Cerebellar cortex (tissue), 1 donor: ENCODE measurements at places on chromosomes 6 and 20.

DNA sequence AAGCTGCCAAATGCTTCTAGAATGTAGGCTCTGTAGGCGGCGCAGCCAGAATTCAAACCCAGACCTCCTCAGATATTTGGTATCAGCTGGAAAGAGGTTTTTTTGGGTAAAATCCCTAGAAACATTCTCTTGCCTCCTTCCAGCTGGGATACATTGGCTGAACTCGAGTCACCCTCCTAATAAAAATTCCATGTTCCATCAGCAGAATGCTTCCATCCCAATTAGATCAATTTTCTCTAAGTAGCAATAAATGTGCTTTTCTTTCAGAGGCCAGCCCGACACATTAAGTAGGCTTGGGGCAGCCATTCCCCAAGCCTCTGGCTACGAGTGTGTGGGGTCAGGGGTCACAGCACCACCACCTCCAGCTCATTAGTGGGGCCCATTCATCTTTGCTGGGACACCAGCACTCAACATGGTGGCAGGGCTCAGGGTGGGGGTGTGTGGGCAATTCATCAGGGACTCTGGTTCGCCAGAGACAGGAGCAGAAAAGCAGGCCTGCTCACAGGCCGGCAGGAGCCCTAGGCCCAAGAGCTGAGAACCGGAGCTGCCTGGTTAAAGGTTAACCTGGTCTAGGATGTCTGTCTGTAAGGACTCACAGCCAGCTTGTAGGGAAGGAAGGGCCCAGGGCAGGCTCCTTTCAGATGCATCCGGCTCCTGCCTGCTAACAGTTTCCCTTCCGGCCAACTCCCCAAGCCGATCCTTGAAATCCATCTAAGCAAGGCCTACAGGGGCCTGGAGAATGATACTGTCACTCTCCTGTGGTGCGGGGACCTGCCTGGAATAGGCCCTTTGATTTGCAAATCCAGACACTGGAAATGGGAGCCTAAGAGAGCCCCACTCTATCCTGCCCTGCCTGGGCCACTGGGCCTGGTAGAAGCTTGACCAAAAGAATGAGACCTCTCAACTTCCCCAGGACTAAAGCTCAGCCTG is 159.1 kb upstream of the TOP1 start:
- DNase-seq = no peak

DNA sequence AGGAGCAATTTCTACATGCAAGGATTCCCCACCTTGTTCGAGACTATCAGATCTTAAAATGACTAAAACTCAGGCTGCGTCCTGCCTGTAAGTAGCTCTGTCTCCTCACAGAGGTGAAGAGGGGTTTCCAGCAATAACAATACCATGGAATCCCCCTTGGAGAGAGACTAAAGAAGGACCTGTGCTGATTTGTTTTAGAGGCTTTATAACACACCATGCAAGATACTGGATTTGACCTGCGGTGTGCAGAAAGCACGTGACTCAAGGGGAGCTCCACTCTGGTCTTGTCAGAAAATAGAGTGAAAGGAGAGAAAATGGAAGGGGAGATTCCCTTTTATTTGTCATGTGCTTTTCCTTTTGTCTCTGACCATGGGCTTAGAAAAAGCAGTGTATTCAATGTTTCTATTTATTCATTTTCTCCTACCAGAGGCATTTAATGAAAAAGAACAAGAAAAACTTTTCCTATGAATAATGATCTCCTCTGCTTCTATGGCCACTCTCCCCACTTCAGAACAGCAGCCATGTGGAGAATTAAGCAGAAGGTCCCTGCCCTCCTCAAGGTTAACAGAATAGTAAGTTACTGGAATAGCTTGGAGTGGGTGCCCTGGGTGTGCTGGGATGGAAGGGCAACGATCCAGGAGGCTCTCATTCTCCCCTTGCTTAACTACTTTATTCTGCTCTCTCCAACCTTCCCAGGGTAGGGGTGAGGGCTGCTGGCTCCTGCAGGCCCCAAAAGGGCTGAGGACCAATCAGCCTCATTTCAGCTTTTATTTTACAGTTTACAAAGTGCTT is 19.2 kb upstream of the MRPS10 start:
- DNase-seq = no peak

GRCh38 chr6:94902974-94903628 is 674.2 kb upstream of the MANEA start:
- no peak for DNase-seq

DNA sequence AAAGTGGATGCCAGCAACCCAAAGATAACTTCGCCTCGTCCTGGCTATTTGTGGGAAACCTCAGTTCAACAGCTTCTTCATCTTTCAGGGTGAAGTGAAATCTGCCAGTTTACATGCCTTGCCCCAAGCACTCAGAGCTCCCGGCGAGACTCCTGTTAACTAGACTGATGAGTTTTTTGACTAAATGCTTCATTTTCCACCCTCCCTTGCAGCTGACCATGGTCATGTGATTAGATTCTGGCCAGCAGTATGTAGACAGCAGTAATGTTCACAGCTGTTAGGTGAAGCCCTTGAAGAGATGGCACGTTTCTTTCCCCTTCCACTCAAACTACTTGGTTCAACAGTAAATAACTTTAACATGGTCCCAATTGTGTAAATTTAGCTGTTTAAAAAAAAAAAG is 718.8 kb upstream of the FLRT3 start:
- no peak for DNase-seq

- no peak for DNase-seq
These were observed 17.1 kb downstream of the RPRD1B start for GRCh38 chr20:38050686-38051085.

- no peak for DNase-seq
These were observed 86.4 kb downstream of the OPRM1 start for GRCh38 chr6:154125421-154125820.

GRCh38 chr20:31979713-31980426 is 11.9 kb downstream of the XKR7 start:
- no peak for DNase-seq

DNA sequence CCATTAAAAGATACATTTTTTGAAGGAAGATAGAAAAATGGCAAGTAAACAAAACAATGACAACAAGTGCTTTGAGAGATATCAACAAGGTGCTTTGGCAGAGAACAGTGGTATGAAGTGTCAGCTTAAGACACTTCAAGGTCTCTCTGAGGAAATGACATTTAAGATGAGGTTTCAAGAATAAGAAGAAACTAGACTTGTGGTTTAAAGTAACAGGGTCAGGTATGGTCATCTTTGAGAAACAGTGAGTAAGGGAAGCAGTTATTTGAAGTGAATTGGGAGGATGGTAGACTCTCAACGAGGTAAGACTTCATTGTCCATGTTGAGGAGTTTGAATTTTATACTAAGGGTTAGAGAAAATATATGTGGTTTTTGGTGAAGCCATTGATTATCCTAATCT is 77.8 kb downstream of the SYCP2L start:
- DNase-seq = no peak

GRCh38 chr20:54062812-54063280 is 7.5 kb downstream of the BCAS1 start:
- DNase-seq = peak; percentile 68

DNA sequence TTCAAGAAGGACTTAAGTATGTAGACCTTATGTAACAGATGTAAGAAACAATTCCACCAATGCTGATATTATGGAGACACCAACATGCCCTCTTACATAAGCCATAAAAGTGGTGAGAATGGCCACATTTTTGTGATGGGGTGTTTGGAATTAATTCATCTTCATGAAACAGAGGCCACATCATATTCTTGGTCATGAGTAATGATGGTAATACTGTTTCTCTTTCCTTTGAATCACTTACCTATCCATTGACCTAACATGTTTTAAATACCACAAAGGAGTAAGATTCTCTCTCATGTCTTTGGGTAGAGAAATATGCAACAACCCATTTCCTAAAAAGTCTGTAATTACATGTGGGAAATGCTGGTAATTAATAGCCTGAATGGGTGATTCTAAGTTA is 545.4 kb upstream of the FLRT3 start:
- no peak for DNase-seq

- DNase-seq = no peak
These were observed 445.8 kb upstream of the CITED2 start for GRCh38 chr6:139820210-139820609.

DNA sequence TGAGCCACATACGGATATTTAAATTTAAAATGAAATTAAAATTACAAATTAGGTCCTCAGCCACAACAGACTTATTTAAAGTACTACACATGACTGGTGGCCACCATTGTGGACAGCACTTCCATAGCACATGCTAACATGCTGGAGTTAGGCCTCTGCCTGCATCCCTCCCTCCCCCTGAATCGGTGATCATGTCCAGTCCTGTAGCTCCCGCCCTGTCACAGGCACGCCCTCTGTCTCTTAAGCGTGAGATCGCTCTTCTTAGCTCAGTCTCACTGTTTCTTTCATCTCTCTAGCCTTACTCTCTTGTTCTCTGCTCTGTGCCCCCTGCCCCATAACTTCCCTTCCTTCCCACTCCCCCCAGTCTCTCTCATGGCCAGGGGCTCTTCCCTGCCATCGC is 28.9 kb downstream of the ELMO2 start:
- DNase-seq = no peak

DNA sequence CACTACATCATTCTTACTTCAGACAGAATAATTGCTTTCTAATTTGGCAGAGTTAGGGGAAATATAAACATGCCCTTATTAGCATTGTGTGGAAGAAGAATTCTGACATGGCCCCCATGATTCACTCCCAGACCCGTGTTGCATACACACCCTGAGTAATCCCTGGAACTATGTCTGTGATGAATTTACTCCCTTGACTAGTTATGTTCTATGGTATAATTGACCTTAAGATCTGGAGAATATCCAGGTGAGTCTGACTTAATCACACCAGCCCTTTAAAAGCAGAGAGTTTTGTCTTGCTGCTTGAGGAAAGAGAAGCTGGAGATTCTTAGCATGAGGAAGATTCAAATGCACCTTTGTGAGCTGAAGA is 262.9 kb downstream of the SOX4 start:
- no peak for DNase-seq

GRCh38 chr6:79378957-79379356 is 144.5 kb upstream of the HMGN3 start:
- no peak for DNase-seq

DNA sequence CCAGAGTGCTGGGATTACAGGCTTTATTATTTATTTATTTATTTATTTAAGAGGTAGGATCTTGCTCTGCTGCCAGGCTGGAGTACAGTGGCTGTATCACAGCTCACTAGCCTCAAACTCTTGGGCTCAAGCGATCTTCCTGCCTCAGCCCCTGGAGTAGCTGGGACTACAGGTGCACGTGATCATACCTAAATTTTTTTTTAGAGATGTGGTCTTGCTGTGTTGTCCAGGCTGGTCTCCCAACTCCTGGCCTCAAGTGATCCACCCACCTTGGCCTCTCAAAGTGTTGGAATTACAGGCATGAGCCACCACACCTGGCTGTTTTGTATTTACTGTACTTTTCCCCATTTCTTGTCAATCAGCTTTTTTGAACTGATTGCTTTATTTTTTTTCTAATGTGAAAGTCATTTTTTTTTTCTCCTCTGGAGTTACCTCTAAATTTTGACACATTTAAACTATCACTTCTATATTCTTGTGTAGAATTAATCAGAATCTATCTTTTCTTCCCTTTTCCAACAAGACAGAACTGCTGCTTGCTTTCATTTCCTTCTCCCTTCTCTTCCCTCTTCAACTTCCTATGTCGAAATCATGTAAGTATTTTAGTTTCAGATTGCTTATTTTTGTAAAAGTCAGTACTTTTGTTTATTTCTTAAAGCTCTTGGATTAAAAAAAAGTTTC is 12.0 kb downstream of the PANK2 start:
- no peak for DNase-seq

GRCh38 chr6:116842459-116842858 is 13.6 kb upstream of the GPRC6A start:
- DNase-seq = no peak

GRCh38 chr6:44475779-44476434 is 88.4 kb downstream of the CDC5L start:
- peak; percentile 74 for DNase-seq

GRCh38 chr20:23187751-23188150 is 101.6 kb upstream of the CD93 start:
- DNase-seq = no peak

- no peak for DNase-seq
These were observed 235.2 kb downstream of the ALDH8A1 start for GRCh38 chr6:134714679-134715078.

- peak; percentile 23 for DNase-seq
These were observed 94.5 kb upstream of the BTN3A2 start for GRCh38 chr6:26270486-26270861.

GRCh38 chr20:36544134-36545018 is 3.1 kb downstream of the MYL9 start:
- DNase-seq = no peak

DNA sequence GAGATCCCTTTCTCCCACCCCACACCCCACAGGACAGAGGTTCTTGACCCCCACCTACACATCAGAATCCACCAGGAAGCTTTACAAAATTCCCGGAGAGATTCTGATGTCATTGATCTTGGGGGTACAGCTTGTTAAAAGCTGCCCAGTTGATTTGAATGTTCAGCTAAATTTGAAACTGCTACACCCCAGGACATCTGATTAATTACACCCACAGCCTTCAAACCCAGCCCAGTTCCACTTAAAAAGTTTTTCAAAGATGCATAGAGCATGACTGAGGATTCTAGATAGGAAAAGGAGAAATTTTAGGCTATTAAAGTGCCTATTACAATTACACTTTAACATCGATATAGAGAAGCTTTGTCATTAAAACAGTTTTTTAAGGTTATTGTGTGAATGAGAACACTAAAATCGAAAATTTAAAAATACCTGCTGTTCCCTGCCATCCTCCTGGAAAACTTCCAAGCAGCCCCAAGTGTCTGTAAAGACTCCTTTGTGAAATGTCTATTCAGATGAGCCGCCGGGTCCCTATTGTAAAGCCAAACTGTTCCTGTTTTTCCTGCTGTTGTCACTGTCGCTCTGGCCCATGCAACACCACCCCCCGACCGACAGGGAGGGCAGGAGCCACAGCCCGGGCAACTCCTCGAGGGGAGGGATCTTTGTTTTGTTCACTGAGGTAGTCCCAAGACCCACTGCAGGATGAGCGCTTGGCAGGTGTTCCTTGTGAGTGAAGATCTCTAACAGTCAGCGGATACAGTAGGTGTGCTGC is 132.5 kb upstream of the PHACTR3 start:
- DNase-seq = no peak

- DNase-seq = peak; percentile 63
These were observed at the start of gene TGIF2 for GRCh38 chr20:36573103-36573797. TSS of gene TGIF2 (plus strand) at chr20:36573597. CDS start at chr20:36578775, 5,178 bp downstream.

GRCh38 chr20:51799401-51799860 is 2.9 kb downstream of the SALL4 start:
- DNase-seq = no peak
